Activated T-helper 1 cell treated with Interleukin-2 at 50 U/mL for 16 hours (primary cell): ENCODE measurements at places on chromosomes 12 and 14.
A peak's percentile ranks its signal among the peaks of the same experiment; 100 is the strongest.

DNA sequence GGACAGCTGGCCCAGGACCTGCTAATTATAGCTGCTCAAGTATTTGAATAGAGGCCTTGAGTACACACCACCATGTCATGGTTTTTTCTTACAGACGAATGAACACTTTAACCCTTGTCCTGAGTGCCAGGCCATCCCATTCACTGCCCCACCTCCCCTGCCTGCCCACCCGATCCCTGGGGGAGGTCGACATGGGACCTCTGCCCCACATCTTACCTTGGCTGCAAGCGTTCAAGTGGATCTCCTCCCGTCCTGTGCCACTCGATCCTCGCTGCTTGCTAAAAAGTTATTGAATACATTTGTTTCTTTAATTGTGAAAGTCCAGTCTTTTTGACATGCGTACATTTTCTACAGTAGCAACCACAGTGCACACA lies 10.3 kb downstream of the RTL1 start:
- DNase-seq, result no peak

- DNase-seq, result no peak
Observed at GRCh38 chr12:78641837-78642423, 222.6 kb upstream of the SYT1 start.

DNA sequence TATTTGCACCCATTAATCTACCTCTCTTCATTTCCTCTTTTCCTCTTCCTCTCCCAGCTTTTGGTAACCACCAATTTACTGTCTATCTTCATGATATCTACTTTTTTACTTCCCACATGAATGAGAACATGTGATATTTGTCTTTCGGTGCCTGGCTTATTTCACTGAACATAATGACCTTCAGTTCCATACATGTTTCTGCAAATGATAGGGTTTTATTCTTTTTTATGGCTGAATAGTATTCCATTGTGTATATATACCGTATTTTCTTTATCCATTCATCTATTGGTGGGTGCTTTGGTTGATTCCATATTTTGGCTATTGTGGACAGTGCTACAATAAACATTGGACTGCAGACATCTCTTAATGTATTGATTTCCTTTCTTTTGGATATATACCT lies 49.0 kb upstream of the STRN3 start:
- no peak for DNase-seq

DNA sequence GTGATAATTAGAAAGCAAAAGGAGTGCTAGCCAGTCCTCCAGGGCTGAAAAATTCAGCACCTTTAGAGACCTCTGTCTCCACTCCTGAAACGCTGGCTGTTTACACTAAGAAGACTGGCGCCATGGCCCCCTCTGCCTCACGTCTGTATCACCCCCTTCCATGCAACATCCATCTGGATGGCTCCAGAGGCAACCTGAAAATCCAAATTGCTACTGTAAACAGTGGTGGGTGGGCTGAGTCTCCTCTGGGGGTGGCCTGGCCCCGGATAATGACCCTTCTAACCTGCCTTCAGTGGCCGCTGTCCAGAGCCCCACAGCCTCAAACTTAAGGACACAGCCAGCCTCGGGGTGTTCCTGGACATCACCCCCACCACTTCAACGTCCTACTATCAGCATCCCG lies 1.4 kb downstream of the PRKD1 start:
- DNase-seq, result no peak

DNA sequence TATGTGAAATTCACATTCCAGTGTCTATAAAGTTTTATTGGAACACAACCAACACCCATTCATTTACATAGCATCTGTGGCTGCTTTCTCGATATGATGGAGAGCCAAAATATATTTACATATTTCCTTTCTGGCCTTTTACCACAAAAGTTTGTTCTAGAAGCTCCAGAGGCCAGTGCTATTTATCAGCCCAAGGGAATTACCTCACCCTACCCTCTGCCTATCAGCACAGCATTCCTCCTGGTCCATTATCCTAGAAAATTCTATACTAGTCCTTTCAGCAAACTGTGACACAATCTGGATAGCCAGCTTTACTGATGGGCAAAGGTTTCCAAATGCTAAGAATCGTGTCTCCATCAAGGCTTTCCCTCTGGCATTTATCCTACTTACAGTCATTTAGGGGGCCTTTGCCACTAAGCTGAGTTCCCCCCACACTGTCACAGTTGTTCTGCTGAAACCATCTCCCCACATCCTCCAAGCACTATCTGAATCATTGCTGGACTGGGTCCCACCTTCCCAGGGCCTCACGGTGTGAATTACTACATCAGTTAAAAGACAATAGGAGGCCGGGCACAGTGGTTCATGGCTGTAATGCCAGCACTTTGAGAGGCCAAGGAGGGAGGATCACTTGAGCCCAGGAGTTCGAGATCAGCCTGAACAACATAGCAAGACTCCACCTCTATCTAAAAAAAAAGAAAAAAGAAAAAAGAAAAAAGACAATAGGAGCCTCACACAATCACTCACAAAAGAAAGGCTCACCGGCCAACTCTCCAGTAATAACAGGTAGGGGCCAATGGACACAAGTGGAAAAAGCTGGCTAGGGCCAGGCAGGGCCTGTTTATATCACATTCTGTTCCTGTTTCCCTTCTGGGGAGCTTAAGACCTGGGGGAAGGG lies 12.1 kb downstream of the SYNE3 start:
- DNase-seq, result no peak

DNA sequence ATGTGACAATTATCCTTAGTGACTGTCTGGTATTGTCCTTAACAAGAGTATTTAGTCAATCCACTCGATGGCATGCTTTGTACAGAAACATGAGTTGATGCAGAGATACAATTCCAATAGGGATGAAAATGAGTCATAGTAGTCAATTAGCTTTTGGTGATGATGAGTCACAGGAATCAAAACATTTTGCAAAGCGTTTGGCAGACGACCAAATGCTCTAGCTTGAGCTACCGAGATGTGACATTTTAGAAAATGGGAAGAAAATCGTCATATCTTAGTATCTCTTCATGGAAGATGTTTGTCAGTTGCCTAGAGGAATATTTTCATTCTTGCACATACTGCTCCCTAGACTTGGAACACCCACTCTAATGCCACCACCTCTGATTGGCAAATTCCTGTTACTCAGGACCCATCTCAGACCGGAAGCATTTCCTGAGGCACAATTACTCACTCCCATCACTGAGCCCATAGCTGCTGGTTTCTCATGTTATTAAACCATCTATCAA lies 95.0 kb downstream of the LMNTD1 start:
- DNase-seq, result no peak

DNA sequence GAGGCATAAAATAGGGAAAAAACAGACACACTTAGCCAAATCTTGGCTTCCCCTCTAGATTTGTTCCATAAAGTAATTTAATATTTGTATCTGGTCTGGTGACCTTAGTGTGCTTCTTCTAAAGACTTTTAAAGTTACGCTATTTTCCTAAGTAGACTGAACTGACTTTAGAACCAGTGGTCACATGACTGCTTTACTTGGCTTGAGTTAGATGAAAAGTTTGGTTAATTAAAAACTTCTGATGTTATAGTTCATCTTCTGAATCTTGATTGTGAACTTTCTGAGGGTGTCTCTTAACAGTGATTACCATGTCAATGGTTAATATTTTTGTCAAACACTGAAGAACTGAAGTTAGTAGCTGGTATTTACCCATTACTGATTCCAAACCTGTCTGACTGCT lies 2.6 kb downstream of the BBS10 start:
- DNase-seq, result no peak

GRCh38 chr12:78155546-78155945 lies 324.9 kb downstream of the NAV3 start:
- no peak for DNase-seq

- DNase-seq, result no peak
Observed at GRCh38 chr12:34389378-34390170, 367.3 kb downstream of the ALG10 start.

GRCh38 chr12:58540480-58541299 lies 379.6 kb downstream of the LRIG3 start:
- DNase-seq, result no peak

DNA sequence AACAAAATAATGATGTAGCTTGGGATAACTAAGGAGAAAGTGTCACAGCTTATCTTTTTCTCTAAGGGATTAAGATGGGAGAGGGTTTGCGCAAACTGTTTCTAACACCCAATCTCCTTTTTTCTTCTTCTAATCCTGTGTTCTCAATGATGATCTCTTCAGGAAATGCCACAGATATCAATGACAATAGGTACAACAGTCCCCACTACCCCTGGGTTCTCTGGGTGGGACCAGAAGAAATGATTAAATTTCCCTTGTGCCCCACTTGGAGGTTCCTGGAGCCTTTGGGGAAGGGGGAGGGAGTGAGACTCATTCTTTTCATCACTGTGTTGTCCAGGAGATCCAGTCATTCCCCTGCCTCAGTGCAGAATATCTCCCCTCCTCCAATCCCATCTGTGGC lies 8.6 kb upstream of the PIP4K2C start:
- no peak for DNase-seq

DNA sequence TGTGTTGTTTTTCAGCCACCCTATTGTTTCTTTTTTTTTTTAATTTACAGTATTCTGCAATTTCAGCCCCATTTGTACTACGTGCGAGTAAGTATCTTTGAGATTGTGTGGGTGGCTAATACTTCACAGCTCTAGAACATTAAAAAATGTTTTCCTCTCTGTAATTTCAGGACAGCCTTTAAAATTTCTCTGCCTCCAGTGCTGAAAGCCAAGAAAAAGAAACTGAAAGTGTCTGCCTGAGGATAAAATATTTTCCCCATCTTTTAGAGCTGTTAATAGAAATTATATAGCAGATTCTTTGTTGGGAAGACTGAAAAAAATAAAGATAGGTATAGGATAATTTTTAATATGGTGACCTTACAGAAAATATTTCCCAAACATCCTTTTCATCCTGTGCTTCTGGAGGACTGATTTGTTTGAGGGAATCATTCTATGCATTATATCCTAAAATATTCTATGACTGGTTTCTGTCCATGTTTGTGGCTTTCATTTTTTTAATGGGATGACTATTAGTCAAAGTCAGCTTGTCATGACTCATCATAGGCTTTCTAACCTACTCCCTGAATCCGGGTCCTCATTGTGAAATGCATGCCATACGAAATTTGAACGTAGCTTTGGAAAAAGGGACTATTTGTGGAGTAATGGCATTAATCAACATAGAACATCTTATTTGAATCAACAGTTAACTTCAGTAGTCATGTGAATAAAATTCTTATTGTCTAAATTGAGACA lies 10.8 kb upstream of the TCTN2 start:
- no peak for DNase-seq

GRCh38 chr12:51901121-51901817 lies 6.0 kb upstream of the ACVRL1 start:
- DNase-seq, result no peak

GRCh38 chr14:67487937-67488893 lies at the start of gene TMEM229B:
Gene TMEM229B (minus strand): TSS chr14:67488721. CDS start chr14:67473923, 14,798 bp downstream.
- DNase-seq, result peak; percentile 62

DNA sequence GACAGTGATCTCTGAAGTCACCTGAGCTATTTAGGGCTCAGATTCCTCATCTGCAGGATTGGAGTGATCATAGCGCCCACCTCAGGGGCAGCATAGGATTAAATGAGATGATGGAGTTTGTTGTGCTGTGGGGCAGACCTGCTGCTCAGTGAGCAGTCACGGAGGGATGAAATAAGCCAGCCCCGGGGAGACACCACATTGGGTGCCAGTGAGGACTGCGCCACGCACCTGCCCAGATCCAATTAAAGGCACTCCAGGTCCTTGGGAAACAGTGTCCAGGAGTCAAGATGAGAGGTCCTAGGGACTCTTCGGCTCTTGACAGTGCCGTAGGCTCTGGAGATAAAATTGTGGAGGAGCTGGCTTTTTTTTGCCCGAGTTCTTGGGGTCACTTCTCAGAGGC lies 166.2 kb downstream of the ADGRD1 start:
- no peak for DNase-seq

DNA sequence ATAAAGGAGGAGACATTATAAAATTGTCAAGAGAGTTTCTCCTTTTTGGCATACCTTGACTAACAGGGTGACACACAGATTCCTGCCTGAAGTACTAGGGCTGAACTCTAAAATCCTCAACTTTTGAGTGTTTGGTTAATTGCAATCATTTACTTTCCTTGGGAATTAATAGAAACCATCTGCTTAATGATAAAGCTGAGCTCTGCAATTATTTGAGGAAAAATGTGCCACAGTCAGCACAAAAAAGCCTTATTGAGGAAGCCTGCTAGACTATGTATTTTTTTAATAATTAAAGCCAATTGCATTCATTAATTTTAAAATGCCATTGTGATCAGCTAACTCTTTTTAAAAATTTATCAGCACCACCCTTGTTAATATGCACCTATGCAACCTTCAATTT lies 38.7 kb downstream of the PRICKLE1 start:
- DNase-seq, result no peak

DNA sequence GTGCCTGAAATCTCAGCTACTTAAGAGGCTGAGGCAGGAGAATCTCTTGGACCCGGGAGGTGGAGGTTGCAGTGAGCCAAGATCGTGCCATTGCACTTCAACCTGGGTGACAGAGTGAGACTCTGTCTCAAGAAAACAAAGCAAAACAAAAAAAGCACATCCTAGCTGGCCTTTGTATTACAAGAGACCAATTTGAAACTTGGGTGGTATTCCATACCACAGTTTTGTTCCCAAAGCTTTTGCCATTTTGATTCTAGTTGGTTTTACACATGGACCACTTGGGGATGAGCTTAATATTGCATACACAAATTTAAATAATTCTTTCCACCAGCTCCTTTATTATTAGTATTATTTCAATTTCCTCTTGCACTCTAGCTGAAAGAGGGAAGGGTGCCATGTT lies 276.9 kb upstream of the SLC16A7 start:
- DNase-seq, result no peak

- no peak for DNase-seq
Observed at GRCh38 chr12:127963933-127964332, 303.0 kb upstream of the TMEM132C start.

- no peak for DNase-seq
Observed at GRCh38 chr12:51953864-51954263, 2.4 kb downstream of the ACVR1B start.

DNA sequence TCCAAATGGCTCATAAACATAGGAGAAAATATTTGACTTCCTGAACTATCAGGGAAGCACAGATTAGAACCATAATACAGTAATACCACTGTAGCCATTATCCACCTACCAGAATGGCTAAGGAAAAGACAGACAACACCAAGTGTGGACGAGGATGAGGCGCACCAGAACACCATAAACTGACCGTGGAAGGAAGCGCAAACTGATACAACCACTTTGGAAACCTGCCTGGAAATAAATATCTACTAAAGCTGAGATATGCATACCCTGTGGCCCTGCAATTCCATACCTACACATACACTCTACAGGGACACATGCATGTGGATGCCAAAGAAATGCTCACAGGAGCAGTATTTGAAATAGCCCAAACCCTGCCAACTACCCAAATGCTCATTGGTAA lies 60.3 kb downstream of the RBM19 start:
- DNase-seq, result no peak

DNA sequence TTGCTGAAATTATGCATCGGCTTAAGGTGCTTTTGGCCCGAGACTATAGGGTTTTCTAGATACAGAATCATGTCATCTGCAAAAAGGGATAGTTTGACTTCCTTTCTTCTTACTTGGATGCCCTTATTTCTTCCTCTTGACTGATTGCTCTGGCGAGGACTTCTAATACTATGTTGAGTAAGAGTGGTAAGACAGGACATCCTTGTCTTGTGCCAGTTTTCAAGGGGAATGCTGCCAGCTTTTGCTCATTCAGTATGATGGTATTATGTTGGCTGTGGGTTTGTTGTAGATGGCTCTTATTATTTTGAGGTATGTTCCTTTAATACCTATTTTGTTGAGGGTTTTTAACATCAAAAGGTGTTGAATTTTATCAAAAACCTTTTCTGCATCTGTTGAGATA lies 8.3 kb downstream of the BMAL2 start:
- DNase-seq, result no peak
